ENCODE measurements at places on chromosomes 16 and 17.

GRCh38 chr16:19499006-19499405, 22.9 kb downstream of the GDE1 start:
- no peak for DNase-seq

GRCh38 chr17:78107457-78107856, 21.1 kb downstream of the TMC6 start:
- DNase-seq = no peak

DNA sequence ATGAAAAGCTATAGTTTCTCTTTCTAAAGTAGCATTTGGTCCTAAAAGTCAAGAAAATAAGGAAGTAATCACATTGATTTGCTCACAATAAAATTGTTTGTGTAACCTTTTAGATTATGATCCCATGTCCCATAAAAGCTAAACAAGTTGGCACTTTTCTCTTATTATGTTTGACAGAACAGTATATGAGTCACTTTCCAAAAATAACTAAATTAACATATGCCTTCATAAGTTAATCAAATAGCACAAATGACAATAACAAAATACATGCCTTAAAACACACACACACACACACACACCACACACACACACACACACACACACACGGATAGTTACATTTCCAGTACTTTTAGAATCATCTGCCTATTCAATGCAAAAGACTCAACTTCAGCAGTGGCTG, 2.8 kb downstream of the MED13 start:
- no peak for DNase-seq

- DNase-seq = no peak
These were observed 17.8 kb upstream of the CRK start for GRCh38 chr17:1473841-1474240.

GRCh38 chr17:50035421-50035879, 20.5 kb upstream of the ITGA3 start:
- DNase-seq = no peak

GRCh38 chr16:79097771-79098170, 502.8 kb downstream of the MAF start:
- DNase-seq = no peak

DNA sequence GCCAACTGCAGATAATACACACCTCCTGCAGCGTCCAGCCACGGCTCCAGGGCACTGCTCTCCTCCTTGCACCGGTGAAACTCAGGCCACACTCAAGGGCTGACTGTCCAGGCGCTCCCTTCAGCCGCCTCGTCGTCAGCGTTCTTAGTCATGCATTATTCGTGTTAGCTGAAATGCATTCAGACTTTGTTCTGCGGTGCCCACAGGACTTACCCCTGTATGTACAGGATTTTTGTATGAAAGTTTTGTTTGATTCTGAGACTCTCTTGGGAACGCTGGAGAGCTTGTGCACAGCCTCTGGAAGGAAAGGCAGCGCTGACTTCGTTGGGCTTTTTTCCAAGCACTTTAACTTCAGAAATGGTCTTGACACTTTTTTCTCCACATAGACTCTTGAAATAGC, 22.1 kb downstream of the CIBAR2 start:
- no peak for DNase-seq

GRCh38 chr17:6996256-6997011, 585 bp downstream of the ALOX12 start:
- no peak for DNase-seq

DNA sequence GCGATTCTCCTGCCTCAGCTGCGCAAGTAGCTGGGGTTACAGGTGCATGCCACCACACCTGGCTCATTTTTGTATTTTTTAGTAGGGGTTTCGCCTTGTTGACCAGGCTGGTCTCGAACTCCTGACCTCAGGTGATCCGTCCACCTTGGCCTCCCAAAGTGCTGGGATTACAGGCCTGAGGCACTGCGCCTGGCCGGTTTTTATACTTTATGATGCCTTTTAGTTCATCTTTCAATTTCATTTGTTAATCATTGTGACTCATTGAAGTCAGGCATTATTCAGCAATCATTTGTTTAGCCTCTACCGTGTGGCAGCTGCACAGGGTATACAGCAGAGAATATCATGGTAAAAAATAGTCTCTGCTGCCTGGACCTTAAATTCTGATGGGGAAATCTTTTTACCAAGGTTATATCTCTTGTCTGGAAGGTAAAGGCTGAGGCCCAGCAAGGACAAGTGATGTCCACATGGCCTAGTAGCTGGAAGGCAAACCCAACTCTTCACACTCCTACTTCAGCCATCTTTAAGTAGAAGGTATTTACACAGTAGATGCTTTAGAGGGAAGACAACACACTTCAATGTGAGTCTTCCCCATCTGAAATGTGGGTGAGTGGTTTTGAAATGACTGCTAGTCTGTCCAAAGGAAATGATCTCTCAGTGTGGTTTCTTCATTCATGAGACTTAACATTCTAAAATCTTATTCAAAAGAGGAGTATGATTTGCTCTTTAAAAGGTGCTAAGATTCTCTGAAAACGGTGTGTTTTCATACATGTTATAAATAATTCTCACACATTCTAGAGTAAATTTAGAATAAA, 2.4 kb downstream of the PRPSAP2 start:
- peak; percentile 54 for DNase-seq

DNA sequence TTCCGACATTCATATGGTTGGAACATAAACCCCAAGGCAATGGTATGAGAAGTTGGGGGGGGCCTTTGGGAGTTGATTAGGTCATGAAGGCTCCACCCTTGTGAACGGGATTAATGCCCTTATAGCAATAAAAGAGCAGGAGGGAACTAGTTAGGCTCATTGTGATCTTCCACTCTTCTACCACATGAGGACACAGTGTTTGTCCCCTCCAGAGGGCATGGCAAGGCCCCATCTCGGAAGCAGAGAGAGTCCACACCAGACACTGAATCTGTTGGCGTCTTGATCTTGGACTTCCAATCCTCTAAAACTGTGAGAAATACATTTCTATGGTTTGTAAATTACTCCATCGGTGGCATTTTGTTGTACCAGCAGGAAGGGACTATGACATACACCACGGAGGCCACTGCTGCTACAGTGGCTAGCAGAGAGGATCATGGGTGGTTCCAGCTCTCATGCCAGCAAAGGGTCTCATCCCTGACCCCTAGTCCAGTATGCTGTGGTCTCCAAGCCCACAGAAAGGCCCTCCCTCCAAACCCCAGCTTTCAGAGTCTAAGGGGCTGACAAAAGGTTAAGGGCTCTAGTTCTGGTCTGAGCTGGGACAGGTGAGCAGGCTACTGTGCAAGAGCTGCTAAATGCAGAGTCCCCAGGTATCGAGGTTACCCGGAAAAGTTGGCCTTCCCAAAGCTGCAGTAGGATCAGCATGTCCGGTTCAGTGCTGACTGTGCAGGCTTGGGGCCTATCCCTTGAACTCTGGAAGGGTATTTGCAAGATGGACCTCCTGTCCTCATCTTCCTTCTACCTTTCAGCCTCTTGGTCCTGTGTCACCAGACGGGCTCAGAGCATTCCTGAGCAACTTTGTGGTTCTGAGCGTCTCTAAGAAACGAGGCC, 12.2 kb downstream of the CCR7 start:
- DNase-seq = no peak

- DNase-seq = no peak
These were observed 222.3 kb downstream of the GSG1L start for GRCh38 chr16:27841061-27841801.

GRCh38 chr17:41444186-41444585, 3.4 kb upstream of the KRT38 start:
- no peak for DNase-seq

DNA sequence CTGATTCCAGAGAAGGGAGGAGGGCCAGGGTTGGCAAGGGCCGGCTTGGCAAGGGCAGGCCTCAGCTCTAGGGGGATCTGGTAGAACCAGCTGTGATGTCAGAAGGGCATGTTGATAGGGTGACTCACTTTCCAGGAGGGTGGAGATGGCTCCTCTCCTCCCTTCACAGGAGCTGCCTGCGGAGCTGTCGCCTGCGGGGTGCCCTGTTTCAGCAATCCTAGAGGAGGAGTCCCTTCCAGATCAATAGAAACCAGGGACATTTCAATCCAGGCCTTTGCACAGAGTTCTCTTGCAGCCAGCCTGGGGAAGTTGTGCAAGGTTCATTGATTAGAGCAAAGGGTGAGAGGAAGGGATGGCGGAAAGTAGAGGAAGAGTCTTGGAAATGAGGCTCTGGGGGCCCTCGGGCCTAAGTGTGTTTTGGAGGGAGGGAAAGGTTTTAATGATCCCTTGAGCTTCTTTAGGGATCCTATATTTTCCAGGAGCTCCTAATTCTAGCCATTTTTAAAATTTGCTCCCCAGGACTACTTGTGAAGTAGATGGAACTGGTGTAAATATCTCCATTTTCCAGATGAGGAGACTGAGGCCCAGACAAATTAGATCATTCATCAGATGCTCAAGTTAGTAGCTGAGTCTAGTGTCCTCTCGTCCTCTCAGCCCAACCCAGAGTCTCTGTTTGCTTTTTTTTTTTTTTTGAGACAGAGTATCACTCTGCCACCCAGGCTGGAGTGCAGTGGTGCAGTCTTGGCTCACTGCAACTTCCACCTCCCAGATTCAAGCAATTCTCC, 24.8 kb upstream of the CSNK2A2 start:
- no peak for DNase-seq

DNA sequence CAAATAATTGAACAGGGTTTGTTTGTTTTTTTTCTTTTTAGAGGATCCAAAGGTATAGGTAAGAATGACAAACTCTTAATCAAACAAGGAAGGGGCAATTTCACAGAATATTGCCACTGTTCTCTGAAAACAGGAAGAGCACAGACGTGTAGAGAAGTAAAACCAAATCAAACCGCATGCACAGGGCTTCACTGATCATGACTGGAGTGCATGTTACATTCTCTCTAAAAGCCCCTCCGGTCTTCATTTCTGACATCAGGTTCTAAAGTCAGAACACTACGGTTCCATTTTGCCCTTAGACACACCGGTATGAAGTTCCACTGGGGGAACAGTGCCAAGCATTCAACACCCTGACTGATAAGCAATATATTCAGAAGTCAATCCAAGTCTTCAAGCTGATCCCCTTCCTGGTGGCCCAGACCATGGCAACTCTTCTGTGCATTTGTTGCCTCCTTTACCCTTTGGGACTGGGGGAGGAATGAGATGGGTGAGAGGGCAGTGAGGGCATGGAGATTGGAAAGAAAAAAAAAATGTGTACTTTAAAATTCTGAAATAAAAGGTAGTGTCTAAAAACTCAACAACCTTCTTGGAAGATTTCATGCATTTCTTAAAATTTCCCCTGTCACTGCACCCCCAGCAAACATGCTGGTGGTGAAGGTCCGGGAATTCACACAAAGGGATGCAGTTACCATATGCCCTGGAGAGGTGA, 1.4 kb downstream of the MMD start:
- no peak for DNase-seq

DNA sequence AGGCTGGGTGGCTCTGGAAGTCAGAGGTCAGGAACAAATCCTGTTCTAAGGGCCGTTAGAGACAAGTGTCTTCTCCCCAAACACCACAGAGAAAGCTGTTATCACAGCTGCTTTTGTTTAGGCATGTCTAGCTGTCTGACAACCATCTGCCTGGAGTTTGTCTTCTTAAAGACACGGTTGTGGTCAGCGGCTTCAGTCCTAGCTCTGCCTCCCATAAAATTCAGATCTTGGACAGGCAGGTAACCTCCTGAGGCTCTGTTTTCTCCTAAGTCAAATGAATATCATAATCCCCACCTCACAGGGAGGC, 2.3 kb upstream of the ITGA3 start:
- no peak for DNase-seq

DNA sequence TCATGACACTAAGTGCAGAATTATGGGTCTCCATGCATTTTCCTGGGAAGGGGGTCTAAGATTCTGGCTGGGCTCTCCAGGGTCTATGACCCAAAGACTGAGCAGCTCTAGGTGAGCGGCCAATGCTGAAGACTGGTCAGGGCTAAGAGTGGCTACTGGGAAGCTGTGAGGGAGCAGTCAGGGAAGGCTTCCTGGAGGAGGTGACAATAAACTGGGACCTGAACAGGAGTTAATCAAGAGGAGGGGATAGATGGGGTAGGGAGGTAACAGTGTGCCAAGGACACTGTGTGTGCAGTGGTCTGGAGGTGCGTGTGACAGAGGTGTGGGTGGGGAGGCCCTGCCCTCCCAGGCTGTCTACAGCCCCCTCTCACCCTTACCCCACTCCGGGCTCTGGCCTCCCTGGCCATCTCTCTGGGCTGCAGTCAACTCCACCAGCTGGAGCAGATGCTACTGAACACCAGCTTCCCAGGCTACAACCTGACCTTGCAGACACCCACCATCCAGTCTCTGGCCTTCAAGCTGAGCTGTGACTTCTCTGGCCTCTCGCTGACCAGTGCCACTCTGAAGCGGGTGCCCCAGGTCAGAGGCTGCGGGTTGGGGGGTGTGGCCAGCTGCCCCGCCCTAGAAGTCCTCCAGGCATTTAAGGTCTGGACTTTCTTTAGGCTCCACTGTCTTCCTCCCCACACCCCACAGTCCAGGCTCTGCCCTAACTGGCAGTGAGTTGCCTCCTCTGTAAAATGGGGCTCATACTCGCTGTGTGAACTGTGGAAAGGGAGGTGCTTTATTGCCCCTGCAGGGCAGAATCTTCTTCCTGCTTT, 20.4 kb downstream of the ADGRG5 start:
- no peak for DNase-seq

GRCh38 chr16:55257966-55258613, 65.9 kb upstream of the IRX6 start:
- peak; percentile 18 for DNase-seq

DNA sequence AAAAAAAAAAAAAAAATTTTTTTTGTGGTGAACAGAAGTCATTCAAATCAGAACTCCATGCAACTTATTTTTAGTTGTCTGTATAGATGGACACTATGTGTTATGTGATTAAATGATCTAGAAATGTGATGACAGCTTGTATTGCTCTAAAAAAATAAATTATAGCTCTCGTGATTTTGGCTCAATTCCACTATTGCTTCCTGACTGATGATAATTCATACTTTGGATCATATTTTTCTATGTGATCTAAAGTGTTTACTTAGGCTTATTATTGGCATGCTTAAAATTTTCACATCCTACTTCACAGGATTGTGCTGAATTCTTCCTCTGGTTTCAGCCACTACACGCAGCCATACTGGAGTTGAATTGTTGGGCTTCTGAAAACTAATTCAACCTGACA, 76.8 kb downstream of the RPGRIP1L start:
- DNase-seq = no peak

DNA sequence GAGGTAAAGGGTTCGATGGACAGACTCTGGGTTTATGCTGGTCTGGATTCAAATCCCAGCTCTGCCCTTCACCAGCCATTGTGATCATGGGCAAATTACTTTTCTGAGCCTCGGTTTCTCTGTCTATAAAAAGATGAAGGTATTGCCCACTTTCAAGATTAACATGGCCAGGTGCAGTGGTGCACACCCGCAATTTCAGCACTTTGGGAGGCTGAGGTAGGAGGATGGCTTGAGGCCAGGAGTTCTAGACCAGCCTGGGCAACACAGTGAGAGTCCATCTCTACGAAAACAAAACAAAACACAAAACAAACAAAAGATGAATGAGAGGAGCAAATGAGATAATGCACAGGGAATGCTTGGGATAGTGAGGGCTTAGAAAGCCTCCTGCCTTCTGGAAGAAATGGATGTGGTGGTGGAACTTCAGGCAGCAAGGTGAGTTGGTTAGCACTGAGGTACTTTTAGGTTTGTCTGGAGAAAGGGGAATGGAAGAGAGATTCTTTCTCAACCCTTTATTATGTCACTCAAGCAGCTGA, 8.5 kb downstream of the ADGRG3 start:
- no peak for DNase-seq

- DNase-seq = peak; percentile 60
These were observed 608 bp downstream of the AXIN2 start for GRCh38 chr17:65560628-65561451.
